SJSA1 (cell line): ENCODE measurements at places on chromosomes 12 and 14. TPM values are rescaled to one million over a fixed set of nuclear protein-coding genes. Genes with fewer than 3 reads are reported as not detected.

GRCh38 chr14:105474483-105475268 is at the start of gene CRIP2:
TSS of gene CRIP2 (plus strand) at chr14:105474821. CDS start at chr14:105474863, 42 bp downstream.
- H3K4me3 ChIP-seq: peak within 1 kb of the TSS; percentile 40
- H3K36me3 ChIP-seq: no peaks in the 10 kb centered on the region
- H3K4me1 ChIP-seq: peaks cover 22% of the 10 kb centered on the region
- no peak within 1 kb of the TSS for H3K27ac ChIP-seq
- H3K27me3 ChIP-seq: peaks cover 26% of the 10 kb centered on the region
- DNase-seq: no peak

DNA sequence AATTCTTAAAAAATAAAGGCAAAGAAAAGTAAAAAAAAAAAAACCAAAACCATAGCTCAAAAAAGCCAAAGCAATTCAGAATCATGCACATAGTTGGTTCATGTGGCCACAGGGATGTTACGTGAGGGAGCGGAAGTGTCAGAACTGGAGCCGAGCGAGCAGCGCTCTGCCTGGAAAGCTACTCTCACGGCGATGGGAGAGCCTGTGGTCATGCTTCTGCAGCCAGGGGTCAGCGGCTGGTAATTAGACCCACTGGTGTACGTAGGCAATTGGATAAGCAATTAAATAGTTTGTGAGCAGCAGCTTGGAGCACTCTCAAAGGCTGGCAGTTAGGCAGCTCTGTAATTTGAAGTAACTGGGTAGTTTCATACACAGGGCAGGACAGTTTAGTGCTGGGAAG is 58.1 kb downstream of the TRHDE start:
- no peak for DNase-seq
- H3K4me1 ChIP-seq: no peaks in the 10 kb centered on the region
- no peaks in the 10 kb centered on the region for H3K36me3 ChIP-seq
- H3K27ac ChIP-seq: no peak overlapping the region

SERPINA5 gene
- 0.42 TPM in 1 of 2 replicates, not detected in the other for total RNA-seq

SLC7A8 gene
- total RNA-seq: 0.45 TPM in 1 of 2 replicates, not detected in the other

DNA sequence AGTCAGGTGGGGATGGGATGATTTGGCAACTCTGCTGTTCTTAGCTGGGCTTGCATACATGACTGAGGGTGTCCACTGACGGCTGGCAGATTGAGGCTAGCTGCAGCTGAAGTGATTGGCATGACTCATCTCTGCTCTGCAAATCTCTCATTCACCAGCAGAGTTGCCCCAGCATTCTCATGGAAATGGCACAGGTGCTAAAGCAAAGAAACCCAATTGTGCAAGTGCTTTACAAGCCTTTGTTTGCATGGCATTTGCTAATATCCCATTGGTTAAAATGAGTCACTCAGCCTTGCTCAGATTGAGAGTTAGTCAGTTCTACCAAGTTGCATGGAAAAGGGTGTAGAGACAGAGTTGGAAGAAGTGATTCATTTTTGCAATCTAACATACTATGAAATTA is 389.7 kb upstream of the FAR2 start:
- H3K4me1 ChIP-seq: no peaks in the 10 kb centered on the region
- no peak for DNase-seq
- H3K36me3 ChIP-seq: no peaks in the 10 kb centered on the region
- no peak overlapping the region for H3K4me3 ChIP-seq
